ENCODE measurements at places on chromosomes 3 and 15. TPM values are rescaled to one million over a fixed set of nuclear protein-coding genes. Genes with fewer than 3 reads are reported as not detected.
A peak's percentile ranks its signal among the peaks of the same experiment; 100 is the strongest.

GRCh38 chr3:3240986-3241385 lies 61.5 kb upstream of the CRBN start:
- DNase-seq, result no peak

DNA sequence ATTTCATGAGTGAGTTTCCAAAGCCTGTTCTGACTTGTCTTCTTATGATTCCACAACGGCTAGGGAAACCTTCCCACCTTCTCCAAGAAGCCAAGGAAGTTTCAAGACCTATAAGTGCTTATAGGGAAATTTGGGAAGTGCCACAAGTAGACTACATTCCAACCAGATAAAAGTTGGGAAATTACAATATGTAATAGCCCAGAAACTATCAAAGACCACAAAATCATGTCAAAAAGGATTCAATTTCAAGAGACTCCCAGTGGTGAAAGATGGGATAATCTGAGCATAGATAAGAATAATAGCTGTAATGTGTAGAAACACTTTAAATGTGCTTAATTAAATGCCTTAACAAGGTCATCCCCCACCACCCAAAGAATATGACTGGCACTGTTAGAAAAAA lies 169.2 kb upstream of the SLC2A2 start:
- no peak for DNase-seq

DNA sequence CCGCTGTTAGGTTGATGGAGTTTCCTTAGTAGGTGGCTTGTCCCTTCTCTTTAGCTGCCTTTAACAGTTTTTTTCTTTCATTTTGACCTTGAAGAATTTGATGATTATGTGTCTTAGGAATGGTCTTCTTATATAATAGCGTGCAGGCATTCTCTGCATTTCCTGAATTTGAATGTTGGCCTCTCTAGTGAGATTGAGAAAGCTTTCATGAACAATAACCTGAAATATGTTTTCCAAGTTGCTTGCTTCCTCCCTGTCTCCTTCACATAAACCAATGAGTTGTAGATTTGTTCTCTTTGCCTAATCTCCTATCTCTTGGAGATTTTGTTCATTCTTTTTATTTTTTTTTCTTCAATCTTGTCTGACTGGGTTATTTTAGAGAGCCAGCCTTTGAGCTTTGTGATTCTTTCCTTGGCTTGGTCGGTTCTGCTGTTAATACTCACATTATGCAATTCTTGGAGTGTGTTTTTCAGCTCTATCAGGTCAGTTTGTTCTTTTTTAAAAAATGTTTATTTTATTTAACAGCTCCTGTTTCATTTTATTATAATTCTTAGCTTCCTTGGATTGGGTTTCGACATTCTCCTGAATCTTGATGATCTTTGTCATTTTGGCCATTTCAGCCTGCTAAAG lies 627.9 kb downstream of the SI start:
- DNase-seq, result no peak

GRCh38 chr15:96336596-96337364 lies 6.3 kb downstream of the NR2F2 start:
- no peak for DNase-seq

DNA sequence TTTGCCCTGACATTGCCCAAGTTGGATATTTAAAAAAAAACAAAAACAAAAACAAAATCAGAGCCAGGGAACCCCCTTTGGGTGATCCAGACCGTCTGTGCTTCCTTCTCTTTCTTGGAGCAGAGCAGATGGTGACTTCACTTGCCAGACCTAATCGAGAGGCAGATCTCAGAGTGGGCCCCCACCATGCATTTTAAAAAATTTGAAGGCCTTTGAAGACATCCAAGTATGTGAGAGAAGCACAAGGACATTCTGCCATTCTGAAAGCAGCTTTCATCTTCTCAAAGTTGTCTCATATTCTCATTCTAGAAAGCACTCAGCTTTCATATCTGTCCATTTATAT lies 93.3 kb downstream of the SV2B start:
- DNase-seq, result no peak

GRCh38 chr15:73755481-73755880 lies 2.3 kb upstream of the INSYN1 start:
- no peak for DNase-seq

DNA sequence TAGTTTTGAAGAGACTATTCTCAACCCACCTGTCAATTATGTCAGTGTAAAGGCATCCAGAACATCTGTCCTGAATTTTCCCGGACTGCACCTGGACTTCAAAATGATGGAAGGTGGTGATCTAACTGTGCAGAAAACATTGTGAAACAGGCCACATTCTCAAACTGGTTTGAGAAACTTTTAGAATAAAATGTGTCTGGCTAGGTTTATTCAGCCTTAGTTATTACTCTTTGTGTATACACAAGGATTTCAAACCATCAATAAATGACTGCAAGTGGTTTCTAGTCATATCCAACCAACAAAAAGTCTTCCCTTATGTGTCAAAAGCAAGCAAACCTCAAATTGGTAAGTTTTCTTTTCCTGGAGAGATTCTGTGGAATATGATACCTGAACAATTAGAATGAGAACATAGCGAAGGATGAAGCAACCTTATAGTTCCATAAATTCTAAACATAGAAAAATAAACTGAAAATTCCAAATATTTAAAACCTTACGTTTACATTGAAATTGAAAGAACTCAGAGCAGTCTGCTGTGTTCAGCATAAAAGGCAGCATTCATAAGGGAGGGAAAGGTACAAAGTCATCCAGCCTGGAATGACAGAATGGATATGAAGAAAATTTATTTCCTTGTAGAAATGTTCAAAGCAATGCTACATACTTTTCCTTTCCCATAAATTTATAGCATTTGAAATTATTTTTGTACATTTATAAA lies 306.6 kb upstream of the TGFBR2 start:
- DNase-seq, result no peak

DNA sequence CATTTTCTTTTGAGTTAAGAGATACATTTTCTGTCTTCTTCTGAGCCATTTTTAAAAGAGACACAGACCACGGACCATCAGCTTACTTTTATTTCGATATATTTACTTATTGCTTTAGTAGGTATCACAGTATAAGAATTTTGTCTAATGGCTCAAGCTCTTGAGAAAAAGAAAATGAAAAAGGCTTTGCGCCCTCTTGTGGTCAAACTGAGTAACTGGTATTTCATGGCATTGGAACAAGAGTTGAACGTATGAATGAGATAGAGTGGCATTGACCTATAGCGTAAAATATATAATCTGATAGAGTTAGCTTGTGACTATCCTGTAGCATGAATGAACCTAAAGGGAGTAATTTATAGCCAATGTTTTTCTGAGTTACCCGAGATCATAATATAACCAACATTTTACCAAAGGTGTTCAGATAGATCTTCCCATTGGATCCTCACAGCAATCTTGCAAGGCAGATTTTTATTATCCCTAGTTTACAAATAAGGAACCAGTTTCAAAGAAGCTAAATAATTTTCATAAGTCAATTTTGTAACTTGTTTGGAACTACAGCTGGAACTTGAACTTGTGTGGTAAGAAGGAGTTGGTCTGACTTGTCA lies 154.6 kb downstream of the POLR2M start:
- DNase-seq, result peak; percentile 68

GPR176 gene
- total RNA-seq, result not detected
